ENCODE measurements at places on chromosomes 2 and 18.

GRCh38 chr2:75605770-75606529 lies 40.6 kb upstream of the MRPL19 start:
- DNase-seq = no peak

DNA sequence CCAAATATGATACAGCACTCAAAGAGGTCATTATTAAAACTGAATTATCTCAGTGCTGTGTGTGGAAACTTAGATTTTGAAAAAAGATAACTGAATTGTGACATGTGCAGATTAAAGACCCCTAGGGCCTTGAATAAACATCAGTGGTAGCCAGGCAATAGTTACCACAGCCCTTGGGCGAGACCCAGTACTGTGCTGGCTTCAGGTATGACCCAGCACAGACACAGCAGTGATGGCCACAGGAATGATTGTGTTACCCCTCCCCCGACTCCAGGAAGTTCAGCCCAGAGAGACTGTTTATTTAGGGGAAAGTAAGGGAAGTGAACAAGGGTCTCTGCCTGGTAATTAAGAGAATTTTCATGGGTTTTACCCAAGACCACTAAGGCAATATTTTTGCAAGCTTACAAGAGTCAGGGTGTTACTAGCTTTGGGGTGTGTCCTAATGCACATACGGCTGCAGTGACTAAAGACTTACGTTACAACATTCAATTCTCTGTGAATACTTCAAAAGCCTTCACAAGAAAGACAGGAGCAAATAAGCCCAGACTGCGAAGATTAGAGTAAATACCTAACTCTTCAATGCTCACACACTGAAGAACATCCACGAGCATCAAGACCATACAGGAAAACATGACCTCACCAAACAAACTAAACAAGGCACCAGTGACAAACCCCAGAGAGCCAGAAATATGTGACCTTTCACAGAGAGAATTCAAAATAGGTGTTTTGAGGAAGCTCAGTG lies 28.2 kb upstream of the ITGAV start:
- DNase-seq = no peak

DNA sequence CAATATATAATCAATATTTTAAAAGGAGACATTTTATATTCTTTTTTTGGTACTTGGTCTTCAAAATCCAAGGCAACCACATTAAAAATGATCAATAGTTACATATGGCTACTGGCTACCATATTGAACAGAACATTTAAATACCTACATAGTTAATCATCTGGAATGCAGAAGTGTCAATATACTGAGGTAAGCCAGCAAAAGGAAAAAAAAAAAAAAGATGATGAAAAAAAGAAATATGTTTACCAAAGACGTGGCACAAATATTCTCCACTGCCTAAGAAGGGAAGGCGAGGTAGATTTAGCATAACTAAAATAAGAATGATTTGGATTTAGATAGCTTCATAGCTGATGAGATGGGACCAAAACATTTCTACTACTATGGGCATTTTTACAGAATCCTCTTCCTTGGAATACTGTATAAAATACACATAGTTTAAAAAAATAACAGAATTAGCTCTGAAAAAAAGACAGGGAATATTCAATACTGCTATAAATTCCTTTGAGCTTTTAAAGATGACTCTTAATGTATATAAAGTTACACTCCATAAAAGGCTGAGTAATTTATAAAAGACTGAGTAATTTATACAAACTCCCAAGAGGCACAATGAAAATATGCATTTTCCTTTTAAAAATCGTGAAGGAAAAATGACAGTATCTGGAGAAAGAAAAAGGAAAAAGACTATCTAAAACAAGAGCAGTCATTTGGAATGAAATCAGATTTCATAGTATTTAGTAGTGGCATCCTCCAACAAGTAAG lies 63.5 kb downstream of the CDH2 start:
- no peak for DNase-seq

DNA sequence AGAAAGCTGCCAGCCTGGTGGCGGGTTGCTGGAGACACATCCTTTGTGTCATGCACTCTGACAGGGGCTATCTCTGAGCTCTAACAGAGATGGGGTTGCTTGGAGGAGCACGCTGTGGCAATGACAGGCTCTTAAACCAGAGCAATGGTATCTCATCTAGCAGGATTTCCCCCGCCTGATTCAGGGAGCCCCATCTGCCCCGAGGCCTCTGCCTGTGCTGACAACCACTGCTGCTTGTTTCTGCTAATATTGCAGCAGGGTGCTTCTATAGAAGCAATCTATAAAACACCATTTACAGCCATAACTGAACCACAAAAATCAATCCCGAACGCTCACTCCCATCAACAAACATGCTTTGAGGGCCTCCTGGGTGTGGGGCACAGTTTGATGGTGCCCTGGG lies 12.8 kb upstream of the DNPEP start:
- DNase-seq = no peak

GRCh38 chr2:83478037-83478436 lies 981.0 kb downstream of the SUCLG1 start:
- DNase-seq = no peak

GRCh38 chr2:179661986-179662385 lies 199.4 kb downstream of the ZNF385B start:
- no peak for DNase-seq

GRCh38 chr2:62320657-62321357 lies 124.9 kb downstream of the B3GNT2 start:
- DNase-seq = no peak

DNA sequence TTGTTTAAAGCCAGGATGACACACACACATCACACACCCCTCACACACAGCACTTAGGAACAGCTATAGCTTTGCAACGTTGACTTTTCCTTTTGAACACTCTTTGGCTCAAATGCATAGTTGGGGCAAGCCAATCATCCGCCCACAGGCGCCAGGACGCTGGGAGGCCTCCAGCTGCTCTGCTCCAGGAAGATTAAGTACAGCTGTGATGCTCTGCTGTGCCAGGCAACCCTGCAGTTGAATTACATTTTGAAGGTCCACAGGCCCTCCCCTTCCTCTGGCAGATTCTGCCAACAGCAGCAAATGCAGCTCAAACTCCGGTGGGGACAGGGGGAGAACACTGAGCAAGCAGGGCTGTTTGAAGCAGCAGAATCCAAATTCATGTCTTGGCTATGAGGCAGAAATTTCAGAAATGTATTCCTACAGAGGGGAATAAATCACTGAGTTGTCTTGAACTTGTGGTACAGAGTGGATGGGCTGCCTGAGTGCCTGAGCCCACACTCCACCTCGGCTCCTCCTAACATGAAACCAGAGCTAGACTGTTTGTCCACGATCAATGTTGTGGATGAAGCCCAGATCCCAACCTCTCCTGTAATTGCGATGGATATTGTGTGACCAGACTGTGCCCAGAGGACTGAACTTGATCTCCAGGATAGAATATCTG lies 86.5 kb upstream of the PPP1CB start:
- no peak for DNase-seq

DNA sequence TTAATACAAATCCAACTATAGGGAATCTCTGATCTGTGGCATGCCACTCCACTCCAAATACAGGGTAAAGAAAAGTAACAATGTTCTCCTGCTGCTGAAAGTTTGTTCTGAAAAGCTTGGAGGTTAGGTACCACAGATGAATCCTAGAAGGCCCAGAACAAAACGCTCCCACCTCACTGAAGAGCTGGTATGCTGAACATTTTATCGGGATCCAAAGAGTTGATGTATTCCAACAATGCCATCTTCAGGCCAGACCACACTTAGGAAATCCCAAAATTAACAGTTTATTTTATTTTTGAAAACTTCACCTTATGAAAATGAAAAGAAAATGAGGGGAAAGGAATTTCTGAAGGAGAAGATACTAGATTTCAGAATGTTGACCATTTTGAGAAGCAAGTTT lies 145.1 kb upstream of the CDH19 start:
- DNase-seq = no peak

DNA sequence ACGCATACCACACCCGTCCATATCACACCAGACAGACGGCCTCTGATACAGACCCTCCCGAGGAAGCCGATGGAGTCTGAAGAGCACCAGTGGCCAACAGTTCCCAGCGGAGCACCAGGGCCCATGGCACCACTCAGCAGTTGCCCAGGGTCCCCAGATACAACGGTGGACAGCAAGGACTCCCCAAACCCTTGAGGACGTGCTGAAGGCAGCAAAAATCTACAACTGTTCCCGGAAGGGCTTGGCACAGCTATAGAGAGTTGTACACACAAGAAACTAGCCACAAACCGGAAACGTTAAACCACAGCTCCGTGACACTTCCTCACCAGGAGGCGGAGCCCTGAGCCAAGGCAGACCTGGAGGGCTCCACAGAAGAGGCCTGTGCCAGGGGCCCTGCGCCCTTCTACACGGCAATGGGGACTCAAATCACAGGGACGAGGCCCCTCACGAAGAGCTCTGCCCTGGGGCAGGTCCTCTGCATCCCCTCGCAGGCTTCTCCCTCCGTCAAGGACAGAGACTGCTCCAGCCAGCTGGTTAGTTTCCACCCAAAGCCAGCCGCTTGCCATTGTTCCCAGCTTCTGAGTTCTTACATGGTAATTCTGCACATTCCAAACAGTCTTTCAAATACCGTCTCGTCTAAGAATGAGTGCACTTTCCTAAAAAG lies 133.4 kb downstream of the HDAC4 start:
- peak; percentile 86 for DNase-seq

- no peak for DNase-seq
These were observed 104.2 kb downstream of the GBX2 start for GRCh38 chr2:236063994-236064393.

DNA sequence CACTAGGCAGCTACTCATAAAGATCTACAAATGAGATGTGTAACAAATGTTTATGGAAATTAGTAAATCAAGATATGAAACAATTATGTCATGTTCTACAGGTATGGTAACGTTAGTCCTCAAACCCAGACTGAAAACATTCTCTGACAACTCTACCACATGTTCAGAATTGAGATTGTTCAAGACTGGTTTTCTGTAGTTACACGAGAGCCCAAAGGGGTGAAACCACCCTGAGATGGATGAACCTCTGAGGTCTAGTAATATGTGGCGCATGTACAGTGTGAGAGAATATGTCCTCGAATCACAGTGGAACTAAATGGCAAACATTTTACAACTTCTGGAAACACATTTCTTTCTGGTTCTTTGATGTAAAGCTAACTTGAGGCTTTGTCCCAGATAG lies 614.3 kb downstream of the ZEB2 start:
- DNase-seq = no peak

- no peak for DNase-seq
These were observed 68.4 kb downstream of the ID2 start for GRCh38 chr2:8750221-8750620.

GRCh38 chr2:153360239-153360638 lies 118.3 kb downstream of the RPRM start:
- DNase-seq = no peak

GRCh38 chr2:96233880-96234316 lies 25.3 kb upstream of the STARD7 start:
- DNase-seq = no peak

DNA sequence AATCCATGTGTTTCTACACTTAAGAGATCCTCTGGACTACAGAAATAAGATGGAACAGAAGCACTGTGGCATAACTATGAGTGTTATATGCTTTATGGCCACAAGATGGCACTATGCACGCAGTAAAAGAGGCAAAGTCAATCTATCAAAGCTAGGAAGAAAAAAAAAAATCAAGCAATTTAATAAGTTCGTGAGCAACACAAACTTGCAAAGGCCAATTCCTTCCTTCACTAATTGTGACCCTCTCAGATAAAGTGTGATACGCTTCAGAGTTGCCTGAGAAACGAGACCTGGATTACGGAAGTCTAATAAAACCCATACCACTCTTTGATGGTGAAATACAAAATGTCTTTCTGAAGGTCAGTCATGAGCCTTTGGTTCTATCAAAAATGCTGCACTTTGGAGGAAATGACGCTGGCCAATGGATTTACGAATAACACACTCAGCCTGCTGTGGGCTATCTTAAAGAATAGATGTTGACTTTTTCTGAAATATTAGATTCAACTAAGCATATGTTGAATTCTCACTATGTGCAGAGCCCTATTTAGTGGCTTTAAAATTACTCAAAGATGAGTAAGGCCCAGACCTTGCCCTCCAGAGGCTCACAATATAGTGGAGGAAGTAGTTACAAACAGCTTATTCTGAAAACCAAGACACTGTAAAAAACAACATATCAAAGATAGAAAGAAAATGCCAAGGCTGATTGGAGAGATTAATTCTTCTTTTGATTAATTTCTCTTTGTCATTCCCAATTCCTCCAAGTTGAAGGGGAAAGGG lies 35.5 kb upstream of the TTR start:
- DNase-seq = peak; percentile 8

DNA sequence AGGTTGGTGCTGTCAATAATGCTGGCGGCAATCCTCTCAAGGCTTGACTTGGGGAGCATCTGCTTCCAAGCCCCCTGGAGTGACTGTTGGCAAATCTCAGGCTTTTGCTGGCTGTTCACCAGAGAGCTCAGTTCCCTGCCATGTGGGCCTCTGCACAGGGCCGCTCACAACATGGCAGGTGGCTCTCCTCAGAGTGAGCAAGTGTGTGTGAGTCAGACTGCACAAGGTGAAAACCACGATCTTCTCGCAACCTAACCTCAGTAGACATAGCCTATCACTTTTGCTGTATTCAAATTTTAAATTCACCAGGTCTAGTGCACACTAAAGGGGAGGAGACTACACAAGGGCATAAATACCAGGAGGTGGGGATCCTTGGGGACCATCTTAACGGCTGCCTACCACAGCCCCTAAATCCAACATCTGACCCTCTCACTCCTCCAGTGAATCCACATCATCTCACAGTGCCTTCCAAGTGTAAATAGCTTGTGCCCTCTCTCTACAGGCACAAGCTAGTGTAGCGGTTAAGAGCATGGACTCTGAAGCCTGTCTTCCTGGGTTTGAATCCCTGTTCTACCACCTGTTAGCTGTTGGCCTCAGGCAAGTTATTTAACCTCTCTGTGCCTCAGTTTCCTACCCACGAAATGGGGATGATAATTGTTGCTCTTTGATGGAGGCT lies 187.7 kb upstream of the CXCR4 start:
- DNase-seq = peak; percentile 66

GRCh38 chr2:201194097-201194496 lies 11.2 kb downstream of the CASP10 start:
- DNase-seq = no peak

GRCh38 chr18:64713284-64713683 lies 564.4 kb upstream of the LINC00305 start:
- DNase-seq = no peak

DNA sequence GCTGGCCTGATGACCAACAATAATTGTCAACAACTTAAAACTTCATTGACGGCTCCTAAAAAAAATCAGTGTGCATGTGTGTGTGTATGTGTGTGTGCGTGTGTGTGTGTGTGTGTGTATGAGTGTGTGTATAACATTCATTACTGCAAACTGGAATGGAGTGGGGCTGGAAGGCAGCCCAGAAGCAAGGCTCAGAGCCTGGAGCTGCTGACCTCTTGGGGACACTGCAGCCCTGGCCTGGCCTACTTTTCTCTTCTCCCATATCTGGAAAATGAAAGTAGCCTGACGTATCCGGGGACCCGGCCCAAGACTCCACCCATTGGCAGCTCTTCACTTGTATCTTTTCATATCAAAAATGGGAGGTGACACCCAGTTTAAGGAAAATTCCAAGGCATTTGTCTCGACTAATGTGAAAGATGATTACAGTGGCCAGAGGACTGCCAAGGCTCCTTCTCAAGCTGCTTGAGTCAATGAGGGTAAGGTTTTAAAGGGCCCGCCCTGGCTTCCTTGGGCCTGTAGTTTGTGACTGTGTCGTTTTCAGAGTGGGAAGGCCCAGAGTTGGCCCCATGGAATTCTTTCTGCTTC lies 72.4 kb upstream of the IL1R1 start:
- no peak for DNase-seq
